Right forelimb (tissue), 1 donor: ENCODE measurements at places on chromosomes 11 and 22.

DNA sequence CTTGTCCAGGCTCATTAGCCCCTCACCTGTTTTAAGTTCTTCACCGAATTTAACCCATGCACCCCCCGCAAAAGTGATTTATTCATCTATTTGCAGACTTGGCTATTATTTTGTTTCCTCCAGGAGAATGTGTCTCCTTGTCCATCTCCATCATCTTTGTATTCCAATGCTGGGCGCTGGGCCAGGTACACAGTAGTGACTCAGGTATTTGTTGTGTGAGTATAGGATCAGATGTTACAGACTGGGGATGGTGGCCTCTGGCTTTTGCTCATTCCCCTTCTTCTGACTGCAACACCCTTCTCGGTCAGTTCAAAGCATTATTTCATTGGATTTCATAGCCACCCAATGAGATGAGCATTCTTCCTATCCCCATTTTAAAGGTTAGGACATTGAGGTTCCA, 408.2 kb downstream of the MN1 start:
- no peak for DNase-seq

DNA sequence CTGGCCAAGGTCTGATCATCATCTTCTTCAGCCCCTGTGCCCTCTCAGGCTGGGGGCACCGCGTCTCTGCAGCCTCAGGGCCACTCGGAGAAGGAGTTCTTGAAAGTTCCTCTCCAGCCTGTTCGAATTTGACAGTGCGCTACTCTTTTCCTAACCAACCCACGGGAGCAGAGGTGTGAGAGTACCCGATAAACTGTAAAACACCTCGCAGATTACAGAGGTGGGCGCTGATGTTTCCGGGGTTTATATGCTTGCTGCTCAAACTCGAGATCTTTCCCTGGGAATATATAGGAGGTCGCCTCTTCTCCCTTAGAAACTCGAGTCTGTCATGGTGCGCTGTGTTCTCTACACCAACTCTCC, 515 bp downstream of the CTR9 start:
- DNase-seq, result no peak

DNA sequence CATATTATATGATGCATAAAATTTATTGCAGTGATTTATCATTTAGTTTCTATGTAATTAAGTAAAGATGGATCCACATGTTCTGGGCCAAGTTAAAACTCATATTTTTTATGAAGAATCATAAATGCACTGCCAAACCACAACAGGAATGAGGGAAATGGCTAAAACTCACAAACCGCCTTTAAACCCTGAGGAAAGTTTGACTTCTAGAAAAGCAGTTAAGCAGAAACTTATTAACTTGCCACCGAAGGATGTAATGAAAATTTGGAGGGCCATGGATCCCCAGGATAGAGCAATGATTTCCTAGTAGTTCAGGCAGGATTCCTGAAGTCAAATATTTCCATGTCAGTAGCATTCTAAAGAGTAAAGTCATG, 218.3 kb upstream of the CTSC start:
- DNase-seq, result no peak

DNA sequence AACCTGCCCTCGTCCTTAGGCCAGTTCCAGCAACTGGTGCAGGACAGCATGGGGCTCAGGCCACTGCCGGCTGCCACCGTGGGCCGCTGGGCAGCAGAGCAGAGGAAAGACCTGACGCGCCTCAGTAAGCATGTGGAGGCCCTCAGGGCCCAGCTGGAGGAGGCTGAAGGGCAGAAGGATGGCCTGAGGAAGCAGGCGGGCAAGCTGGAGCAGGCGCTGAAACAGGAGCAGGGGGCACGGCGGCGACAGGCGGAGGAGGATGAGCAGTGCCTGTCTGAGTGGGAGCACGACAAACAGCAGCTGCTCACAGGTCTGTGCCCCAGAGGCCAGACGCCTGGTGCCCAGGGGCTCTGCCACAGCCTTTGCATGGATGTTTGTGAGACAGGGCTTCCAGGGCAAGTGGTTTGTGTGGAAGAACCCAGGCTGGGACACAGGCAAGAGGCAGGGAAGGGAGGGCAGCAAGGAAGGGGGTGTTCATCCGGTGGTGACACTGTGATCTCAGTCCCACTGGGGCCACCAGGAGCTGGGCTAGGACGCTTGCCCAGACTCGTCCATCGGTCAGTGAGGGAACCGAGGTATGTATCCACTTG, 13.9 kb downstream of the CCDC157 start:
- no peak for DNase-seq

DNA sequence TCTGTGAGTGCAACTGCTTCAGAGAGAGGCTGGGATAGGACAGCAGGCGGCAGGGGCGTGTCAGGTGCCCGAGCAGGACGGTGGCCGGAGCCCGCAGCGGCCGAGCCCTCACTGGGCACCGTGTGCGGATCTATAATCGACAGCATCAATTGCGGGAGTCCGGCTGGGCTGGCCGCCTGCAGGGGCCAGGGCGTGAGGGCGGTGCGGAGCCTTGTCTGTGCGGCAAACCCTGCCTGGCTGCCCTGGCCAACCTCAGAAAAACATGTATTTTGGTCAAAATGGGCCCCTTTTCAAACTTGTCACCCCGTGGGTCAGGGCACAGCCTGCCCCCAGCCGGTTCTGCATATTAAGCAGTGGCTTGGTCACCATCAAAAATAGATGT, 91.3 kb upstream of the KCNQ1OT1 start:
- peak; percentile 45 for DNase-seq

DNA sequence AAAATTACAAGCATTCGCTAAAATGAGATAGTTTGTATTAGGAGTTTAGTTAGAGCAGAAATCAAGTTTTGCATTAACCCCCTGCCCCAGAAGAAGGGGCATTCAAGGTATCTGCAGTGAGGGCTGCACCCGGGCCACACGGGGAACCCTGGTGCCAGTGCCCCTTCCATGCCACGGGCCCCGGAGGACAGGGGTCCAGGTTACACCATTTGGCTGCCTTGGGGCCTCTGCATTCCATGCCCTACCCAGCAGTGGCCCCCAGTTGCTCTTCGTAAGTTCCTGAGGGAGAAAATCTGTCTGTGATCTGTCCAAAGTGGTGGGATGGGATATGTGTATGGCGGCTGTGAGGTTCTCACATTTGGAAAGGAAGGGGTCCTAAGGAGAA, 16.8 kb upstream of the PANX2 start:
- no peak for DNase-seq

DNA sequence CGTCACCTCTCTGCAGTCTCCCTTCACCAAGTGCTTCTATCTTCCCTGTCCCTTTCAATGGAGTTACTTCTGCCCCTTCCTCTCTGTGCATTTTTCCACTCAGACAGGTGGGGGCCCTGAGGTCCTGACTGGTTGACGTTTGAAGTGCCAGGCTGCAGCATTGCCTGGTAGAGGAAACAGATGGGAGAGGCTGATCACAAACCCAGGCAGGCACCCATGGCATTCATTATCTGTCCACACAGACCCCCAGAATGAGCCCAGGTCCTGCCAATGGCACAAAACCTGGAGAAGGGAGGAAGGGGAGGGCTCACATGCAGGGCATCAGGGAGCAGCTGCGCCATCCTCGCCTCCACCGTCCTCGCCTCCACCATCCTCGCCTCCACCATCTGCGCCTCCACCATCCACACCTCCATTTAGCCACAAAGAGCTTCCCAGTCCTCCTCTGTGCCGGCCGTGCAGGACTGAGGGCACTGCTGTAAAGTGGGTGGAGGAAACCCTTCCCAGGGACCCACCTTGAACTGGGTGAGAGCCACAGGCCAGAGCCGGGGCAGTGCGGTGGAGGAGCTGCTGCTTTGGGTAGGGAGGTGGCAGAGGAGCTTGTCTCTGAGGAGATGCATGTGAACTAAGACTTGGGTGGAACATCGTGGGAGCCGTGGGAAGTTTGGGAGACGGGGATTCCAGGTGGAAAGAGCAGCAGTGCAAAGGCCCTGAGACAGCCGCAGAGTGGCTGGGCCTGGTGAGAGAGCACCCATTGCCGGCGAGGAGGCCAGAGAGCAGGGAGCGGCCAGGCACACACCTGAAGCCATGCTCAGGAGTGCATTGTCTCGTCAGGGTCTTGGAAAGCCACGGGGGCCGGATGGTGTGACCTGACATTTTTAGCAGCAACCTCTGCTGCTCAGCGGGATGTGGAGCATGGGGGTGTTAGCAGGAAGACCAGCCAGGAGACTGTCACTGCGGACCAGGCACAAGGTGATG, 145.1 kb downstream of the TBC1D22A start:
- DNase-seq, result no peak

DNA sequence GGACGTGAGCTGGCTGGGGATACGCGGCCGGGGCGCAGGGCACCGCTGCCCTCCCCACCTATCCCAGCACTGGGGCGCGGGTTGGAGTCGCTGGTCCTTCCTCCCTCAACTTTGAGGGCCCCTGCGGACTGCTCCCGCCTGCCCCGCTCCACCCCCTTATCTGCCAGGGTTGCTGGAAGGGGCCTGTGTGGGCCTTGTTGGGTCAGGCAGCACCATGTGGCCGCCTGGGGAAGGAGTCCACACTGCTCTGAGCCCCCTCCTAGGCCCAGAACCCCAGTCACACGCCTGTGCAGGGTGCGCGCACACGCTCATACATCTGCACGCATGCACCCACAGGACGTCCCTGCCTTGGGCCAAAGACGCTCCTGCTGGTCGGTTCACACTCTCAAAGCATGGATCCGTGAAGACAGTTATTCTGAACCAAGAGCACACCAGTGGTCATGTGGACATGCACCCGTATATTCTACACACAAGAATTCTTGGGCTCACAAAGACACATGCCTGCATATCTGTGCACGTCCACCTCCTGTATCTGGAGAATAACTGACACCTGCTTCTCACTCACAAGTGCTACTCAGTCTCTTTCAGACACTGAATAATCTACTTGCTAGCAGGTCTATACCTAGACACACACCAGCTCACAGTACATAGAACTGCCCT, 710 bp downstream of the TUB start:
- DNase-seq, result peak; percentile 67

GRCh38 chr11:134528453-134528852, 116.4 kb upstream of the B3GAT1 start:
- DNase-seq, result peak; percentile 11

DNA sequence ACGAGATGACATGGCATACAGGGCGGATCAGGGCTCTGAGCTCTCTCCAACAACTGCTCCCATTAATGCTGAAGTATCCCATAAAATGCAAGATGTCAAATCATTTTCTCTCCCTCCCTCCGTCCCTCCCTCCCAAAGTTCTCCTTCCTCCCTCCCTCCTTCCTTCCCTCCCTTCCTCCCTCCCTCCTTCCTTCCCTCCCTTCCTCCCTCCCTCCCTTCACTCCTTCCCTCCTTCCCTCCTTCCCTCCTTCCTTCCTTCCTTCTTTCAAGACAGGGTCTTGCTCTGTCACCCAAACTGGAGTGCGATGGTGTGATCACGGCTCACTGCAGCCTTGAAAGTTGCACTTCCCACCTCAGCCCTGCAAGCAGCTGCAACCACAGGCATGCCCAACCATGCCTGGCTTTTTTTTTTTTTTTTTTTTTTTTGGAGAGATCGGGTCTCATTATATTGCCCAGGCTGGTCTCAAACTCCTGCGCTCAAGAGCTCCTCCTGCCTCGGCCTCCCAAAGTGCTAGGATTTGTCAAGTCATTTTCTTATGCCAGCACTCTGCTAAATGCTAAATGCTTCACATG, 38.2 kb downstream of the TXN2 start:
- no peak for DNase-seq

DNA sequence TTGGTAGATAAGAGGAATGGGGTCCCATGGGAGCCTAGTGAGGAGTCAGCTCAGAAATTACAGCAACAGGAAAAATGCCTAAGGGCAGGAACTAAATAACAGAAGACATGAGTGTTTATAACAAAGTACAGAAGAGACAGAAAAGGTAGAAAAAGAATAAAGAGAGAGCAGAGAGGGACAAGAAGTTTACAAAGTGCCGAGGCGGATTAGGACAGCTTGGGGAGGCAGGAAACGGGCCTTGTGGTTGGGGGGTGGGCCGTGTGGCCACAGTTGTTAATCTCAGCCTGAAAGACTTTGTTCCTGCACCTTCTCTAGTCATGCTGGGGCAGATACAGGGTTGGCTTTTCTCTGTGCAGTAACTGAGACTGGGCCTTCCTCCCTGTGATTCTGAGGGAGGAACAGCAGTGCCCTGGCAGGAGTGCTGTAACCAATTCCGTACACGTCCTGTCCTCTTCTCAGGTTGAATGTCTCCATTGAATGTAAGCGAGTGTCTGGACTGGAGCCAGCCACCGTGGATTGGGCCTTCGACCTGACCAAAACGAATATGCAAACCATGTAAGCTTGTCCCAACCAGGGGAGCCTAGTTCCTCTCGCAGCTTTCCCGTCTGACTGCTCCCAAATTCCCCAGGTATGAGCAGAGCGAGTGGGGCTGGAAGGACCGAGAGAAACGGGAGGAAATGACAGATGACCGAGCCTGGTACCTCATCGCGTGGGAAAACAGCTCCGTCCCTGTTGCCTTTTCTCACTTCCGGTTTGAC, 13.2 kb downstream of the NAA40 start:
- no peak for DNase-seq

DNA sequence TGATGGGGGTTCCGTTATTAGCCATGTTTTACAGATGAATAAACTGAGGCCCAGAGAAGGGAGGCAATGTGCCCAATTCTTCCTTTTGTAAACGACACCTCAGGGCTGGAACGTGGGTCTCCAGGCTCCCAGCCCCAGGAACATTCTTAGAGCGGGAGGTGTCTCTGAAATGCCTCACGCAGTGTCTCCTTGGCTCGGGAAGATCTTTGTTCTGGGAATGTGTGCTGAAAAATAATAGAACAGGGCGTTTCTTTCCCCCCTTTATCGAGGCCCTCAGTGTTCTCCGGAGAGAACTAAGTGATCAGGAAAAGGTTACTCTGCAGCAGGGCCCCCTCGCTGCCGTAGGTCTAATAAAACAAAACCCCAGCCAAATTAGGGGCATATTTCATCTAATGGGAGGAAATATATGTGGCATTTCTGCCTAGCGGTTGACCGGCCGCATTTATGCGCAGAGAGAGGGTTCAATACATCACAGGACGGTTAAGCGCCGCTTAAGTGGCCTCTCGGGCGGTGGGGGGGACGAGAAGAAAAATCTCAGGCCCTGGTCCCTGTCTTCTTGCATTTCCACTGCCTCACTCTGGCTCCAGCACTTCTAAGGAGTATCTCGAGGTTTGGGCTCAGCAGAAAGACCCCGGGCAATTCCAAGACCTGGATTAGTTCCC, 564.3 kb downstream of the MN1 start:
- no peak for DNase-seq

GRCh38 chr11:33187998-33188722, 26.9 kb upstream of the CSTF3 start:
- DNase-seq, result no peak

GRCh38 chr22:46369716-46370583, 34.4 kb downstream of the TRMU start:
- no peak for DNase-seq

GRCh38 chr22:38513063-38513462, 7.0 kb upstream of the DDX17 start:
- no peak for DNase-seq
